ENCODE measurements at places on chromosomes 4 and X.
A peak's percentile ranks its signal among the peaks of the same experiment; 100 is the strongest.

DNA sequence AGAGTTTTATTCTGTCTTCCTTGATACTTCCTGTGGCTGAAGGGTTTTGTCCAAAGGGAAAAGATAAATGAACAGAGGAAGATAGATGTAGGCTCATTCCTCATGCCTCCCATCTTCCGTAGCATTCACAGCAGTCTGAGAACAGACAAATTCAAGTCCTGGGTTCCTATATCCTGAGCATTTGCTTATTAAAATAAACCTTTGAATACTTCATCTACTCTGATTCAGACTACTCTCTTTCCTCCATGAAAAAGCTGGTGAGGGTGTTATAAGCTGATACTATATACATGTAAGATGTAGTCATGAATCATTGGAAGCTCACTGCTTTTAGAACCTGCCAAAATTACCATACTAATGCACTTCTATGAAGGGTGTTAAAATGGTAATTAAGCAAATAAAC, 61.2 kb downstream of the GAB1 start:
- DNase-seq: no peak

DNA sequence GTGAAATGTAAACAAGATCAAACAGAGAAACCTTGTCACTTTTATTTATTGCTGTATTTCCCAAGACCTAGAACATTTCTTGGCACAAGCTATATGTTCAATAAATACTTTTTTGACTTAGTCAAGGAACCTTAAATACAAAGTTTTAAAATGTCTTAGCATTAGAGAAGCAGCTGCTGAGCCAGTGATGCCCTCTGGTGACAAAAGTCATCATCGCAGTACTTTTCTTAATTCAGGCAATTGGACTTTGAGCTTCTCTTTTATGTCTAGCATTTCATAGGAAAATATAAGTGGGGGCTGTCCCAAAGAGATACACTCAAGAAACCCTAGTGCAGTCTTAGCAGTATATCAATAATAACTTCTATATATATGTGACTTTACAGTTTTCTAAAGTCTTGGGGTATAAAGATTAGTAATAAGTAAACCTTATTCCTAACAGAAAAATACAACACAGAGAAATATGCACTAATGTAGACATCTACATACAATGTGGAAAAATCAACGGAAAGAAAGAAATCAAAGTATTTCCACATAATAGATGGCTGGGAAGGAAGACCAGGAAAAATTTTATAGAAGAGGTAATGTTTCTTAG, 118.4 kb downstream of the DTHD1 start:
- DNase-seq: peak; percentile 12

- no peak for DNase-seq
Observed at GRCh38 chr4:88286897-88287296, 2.5 kb upstream of the PPM1K start.

DNA sequence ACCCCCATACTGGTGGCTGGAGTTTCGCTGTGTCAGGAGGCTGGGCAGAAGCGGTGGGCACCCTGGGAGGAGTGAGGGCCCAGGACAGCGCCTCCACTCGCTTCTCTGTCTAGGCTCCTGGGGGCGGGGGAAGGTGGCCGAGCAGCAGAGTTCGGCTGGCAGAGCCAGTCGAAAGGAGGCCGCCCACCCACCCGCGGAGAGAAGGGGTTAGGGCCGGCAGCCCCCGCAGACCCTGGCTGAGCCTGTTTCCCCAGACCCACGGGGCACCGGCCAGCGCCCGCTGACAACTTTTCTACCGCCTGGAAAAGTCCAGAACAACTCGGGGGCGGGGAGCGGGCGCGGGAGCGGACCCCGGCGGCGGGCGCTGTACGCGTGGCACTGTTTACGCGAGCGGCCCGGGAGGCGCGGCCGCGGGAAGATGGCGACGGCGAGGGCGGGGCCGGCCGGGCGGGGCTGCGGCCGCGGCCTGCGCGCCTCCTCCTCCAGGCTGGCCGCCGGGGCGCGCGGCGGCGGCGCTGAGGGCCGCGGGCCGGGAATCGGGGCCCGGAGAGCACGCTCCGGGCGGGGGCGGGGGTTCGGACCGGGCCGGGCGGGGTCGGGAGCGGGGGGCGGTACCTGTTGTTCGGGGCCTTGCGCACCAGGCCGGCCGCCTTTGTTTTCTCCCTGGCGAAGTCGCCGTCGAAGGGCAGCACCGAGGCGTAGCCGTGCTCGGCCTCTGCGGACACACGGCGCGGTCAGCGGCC, 628 bp downstream of the MXD4 start:
- DNase-seq: peak; percentile 48

DNA sequence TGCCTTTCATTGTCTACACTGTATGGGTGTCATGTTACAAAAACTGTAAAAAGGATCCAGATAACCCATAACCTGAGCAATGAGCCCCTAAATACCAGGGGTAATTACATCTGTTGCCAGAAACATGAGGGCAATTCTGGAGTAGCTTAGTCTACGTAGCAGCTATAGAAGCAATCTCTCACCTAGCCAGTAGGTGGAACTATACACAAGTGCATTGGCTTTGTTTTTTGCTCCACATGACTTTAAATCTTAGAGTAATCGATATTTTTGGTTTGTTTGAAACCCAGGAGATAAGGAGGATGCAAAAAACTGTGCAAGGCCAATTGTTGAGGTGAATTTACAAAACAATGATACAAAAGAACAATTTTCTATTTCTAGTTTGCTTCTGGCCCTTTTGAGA, 57.5 kb downstream of the GPR82 start:
- no peak for DNase-seq

- no peak for DNase-seq
Observed at GRCh38 chr4:77525538-77525937, 80.1 kb upstream of the CXCL13 start.

- no peak for DNase-seq
Observed at GRCh38 chrX:12981880-12982279, 7.0 kb downstream of the TMSB4X start.

DNA sequence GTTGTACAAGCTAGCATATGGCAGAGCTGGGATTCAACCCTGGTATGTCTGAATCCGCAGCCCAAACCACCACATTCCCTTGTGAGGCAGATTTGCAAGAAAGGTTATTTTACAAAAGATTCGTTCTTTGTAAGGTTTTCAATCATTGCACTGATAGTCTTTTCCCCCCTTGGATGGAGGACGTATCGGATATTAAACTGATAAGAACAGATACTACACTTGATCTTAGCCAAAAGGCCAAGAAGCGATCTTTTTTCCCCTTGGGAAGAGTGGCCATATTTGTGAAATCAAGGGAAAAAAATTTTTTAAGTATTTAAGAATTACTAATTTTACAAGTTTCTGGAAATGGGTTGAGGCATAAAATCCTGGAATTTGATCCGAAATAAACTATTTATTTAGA, 34.4 kb upstream of the MSMO1 start:
- DNase-seq: no peak

DNA sequence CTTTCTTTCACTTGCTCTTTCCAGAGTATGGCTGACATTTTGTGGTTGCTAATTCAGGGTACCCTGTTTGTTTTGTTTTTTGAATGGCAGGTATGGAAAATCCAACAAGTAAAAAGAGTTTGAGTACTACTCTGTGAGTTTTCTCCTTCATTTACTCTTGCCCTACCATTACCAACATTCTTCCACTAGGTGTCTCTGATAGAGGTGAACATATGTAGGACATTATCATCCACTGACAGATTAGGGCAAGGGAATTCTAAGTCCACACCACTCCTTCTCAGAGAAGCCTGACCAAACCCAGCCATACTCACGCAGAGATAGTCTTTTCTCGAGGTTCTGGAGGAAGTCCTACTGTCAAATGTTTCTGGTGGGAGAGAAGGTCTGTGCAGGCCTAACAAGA, 36.7 kb upstream of the HDAC8 start:
- no peak for DNase-seq

DNA sequence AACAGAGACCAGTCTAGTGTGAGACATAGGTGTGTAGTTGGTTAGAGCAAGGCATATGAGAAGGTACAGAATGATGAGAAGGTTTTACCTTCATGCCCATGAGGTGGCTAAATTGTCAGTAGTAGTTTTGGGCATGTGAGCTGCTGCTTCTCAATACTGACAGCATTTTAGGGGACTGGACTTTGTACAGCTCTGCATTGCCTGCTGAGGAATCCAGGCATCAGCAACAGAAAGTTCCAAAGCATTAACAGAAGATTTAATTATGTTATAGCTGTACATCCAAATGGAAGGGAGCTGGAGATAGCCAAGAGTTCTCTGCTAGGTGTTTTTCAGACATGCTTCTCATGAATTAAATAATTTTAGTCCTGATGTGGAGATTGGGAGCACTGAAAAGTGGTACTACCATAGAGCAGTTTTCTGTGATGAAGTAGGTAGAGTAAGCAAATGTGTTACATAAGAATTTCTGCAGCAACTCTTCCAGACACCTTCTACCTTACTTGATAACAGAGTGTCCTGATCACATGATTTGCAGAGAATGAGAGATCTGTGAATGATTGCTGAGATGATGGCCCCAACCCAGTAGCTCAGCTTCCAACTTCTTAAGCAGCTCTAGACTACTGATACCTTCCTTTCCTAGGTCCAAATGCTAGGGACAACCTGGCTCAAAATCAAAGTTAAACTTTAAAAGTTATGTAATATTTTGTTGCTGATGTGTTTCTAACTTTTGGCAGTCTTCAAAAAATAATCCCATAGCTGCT, 30.4 kb downstream of the FNIP2 start:
- DNase-seq: no peak

DNA sequence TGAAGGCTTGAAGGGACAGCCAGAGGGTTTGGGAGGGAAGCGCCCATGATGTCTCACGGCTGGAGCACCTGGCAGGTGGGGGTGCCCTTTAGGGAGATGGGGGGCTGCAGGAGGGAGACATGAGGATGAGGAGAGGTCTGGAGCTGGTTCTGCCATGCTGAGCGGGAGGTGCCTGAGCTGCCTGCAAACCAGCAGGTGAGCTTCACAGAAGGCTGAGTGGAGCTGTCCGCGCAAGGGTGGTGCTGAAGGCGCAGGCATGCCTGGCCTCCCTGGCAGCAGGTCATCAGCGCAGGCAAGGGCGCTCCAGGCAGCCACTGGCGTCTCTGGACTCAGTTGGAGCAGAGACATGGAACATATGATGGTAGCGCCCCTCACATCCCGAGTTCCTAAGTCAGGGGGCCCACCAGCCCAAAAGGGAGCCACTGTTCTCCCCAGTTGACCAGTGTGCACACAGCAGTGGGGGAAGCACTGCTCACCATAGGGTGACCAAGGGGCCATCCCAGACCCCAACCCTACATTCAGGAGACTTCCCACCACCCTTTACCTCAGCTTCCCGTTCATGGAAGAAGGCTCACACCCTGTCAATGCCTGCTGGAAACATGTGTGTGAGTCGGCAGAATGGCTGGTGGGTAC, 25.8 kb downstream of the ADRA2C start:
- DNase-seq: peak; percentile 92

GRCh38 chrX:15675490-15675921, 10.9 kb upstream of the CLTRN start:
- peak; percentile 76 for DNase-seq

DNA sequence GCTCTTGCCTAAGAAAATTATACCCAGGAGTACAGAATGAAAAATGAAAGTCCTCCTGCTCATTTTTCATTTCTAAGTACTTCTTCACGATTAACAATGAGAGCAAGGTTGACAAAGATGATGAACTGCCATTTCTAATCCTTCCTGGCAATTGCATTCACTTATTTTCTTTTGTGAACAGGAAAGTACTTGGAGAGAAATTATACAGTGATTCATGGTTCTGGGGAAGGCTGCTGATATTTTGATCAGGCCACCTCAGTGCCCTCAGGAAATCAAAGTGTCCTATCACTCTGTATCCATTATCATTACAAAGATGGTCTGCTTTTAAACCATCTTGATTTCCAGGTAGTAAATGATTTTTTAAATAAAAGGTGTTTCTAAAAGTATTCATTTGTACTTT, 467.5 kb downstream of the PACRGL start:
- no peak for DNase-seq

- no peak for DNase-seq
Observed at GRCh38 chr4:118739022-118739713, 54.0 kb downstream of the METTL14 start.

DNA sequence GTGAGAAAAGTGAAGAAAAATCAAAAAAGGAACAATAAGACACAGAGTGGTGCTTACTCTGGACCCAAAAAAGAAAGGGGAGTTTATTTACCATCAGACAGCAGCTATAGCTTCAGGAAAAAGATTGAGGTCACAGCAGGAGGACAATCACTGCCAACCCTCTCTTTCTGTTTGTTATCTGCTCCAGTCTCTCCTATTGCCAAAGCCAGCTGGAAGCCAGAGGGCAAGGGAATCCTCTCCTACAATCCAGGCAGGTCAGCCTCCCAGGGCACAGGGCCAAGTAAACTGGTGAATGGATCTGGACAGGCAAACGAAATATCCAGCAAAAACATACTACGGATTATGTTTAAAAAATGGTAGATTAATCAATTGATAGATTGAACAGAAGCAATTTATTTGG, 306.9 kb upstream of the SLIT2 start:
- DNase-seq: no peak

GRCh38 chrX:10142041-10142599, 14.7 kb upstream of the CLCN4 start:
- no peak for DNase-seq

DNA sequence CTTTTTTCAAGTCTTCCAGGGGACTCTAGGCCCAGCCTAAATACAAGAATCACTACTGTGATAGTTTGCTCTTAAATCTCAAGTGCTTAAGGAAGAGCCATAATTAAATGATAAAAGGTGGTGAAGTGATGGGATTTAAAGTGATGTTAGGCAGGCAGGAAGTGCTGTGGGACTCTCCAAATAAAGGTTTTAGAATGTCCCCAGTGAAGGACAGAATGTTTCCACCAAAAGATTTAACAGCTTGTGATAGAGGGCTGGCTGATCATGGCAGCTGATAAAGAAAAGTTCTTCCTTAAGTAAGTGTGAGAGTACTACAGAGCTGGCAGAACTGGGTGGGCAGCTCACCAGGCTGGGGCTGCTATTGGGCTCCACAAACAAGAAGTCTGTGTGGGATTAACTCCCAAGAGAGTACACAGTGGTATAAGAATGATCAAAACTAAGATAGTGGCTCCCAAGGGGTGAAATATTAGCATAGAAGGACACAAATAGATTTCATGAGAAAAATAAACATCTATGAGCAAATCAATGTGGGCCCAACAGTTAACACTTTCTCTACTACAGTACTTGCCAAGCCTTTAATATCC, 637.2 kb upstream of the CPEB2 start:
- no peak for DNase-seq

DNA sequence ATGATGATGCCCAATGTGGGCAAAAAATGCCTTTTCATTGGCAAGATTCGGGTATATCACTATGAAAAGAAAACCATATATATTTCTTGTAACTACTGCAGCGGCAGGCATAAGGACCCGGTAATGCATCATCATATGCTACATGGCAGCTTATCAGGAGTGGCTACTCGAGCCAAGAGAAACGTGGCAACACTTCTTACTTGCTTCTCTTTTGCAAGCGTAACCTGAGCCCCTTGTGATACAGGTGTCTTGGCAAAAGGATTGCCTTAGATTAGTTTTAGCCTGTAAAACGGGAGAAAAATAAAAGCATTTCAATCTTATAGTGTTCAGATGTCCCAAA, 280.3 kb downstream of the SPRY1 start:
- DNase-seq: no peak

GRCh38 chr4:47410271-47410670, 53.2 kb downstream of the COMMD8 start:
- no peak for DNase-seq
